ENCODE measurements at places on chromosomes 5 and 9.

DNA sequence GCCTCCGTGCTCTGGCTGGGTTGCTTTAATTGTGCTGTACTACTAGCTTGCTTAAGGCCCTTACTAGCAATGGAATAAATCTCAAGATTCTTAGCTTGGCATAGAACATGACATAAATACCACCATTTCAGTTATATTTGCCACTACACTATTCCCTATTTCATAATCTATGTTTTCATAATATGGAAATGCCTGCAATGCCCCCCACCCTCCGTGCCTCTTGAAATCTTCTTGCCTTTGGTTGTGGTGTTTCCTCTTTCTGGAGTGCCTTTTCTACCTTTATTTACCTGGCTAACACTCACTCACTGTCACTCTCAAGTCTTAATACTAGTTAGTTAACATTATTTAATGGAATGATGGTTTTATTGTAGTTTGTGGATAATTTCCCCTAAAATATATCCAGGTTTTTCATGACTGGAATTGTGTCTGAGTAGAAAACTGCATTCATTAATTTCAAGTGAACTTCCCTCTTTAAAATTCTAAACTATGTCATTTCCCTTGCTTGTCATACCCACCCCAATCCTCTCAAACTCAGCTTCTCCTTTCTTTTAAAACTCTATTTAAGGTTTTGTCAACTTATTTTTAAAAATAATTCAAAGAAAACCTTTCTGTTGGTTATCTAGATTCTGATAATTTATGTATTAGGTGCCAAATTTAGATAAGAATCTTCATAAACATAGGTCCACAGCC, 521.7 kb upstream of the DAB2 start:
- DNase-seq = no peak

DNA sequence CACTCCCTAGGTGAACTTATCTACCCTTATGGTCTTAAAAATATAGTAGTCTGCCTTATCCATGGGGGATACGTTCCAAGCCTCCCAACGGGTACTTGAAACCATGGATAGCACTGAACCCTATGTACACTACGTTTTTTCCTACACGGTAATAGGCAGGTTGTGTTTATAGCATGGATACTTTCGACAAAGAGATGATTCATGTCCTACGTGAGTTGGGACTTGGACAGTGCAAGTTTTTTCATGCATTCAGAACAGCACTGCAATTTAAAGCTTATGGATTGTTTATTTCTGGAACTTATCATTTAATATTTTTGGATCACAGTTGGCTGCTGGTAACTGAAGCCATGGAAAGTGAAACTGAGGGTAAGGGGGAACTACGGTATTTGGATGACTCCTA, 88.1 kb downstream of the CNTLN start:
- DNase-seq = no peak

DNA sequence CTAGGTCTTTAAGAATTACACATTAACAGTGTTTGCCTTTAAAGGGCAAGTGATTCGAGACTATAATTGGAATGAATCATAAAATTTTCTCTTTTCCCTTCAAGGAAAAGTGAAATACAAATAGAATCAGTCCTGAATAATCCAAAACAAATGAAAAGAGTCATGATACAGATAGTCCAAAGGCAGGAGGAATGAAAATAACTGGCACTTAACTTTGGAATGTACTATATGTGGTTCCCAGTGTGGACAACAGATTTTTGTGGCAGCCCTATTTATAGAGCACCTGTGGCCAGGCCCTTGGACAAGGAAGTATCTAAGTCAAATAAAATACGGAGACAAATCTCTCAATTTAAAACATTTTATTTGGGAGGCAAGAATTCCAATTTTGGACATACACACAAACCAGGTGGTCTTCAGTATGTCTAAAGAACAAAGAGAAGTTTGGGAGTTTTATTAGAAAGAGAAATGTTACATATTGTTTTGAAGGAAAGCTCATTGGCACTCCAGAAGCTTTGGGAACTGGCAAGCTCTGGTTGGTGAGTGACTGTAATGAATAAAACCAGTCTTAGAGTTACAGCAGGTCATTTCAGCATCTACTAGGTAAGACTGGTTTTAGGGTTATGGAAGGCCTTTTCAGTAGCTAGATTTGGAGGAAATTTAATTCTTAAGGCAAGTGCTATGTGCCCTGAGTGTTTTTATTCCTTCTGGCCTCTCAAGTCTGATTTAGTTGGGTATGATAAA, 116.0 kb upstream of the PAM start:
- DNase-seq = no peak

DNA sequence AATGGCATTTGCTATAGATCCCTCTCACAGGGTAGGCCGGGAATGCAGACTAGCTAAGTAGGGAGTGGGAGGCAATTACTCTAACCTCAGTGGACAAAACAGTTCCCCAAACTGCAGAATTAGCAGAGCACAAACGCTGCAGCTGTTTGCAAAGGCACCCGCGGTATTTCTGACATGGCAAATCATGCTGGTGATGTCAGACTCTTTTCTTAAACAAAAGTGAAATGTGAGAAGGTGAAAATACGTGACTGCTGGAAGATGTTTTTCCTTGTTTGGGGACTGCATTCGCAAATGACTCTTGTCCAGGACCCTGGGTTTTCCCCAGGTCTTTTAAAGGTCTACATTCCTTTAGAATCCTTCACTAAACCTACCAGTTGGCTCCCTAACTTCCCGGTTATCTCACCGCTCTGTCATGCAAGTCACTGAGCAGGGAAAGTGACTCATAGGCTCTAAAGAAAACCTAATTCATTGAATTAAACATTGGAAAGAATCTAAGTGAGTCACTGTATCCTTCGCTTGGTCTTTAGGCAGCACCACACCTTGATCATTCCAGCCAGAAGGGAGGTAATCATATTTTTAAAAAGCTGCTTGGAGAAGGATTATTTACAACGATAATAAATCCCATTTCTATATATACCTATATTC, 91.5 kb upstream of the DNAH5 start:
- DNase-seq = peak; percentile 87

- no peak for DNase-seq
Observed at GRCh38 chr9:125361837-125362531, 100.4 kb downstream of the GAPVD1 start.
